NCI-H1930 (cell line): ENCODE measurements at places on chromosomes 11 and 22.

- DNase-seq, result peak; percentile 26
Observed at GRCh38 chr11:133078591-133079404, 453.5 kb downstream of the OPCML start.

DNA sequence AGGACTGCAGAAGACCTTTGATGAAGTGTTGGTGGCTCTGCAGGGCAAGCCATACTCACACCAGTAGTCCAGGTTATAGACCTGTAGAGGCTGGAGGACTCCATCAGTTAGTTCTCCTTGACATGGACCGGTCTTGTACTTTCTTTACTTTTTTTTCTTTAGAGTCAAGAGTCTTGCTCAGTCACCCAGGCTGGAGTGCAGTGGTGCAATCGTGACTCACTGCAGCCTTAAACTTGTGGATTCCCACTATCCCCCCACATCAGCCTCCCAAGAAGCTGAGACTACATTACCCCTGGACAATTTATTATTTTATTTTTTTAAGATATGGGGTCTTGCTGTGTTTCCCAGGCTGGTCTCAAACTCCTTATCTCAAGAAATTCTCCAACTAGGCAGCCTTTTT, 49.6 kb upstream of the E2F8 start:
- no peak for DNase-seq

DNA sequence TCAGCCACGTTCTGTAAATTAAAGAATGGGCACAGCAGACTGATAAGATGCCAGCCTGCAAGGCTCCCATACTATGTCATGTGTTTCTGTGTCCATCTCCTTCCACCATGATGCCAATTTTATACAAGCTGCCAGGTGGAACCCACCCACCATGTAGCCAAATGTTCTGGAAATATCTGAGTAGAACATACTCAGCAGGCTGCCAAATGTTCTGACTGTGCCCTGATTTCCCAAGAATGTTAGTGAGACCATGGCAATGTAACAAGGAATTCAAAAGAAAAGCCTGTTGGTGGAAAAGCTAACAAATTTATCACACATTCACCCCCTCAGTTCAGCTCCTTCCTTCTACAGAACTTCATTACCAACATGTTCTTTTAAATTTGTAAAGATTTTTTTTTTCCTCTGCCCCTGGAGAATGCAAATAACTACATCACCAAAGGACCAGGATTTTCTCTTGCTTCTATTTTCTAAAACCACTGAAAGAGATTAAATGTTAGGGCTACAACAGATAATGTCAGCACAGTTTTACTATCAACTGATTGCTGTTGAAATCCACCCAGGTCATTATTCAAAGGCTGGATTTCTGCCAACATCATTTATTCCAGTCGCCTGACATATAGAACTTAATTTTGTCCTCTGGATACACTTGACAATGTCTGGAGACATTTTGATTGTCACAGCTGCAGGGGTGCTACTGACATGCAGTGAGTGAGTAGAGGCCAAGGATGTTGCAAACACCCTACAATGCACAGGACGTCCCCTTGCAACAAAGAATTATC, 3.1 kb downstream of the DMC1 start:
- DNase-seq, result no peak

GRCh38 chr22:47391169-47392053, 629.0 kb downstream of the TBC1D22A start:
- DNase-seq, result no peak

DNA sequence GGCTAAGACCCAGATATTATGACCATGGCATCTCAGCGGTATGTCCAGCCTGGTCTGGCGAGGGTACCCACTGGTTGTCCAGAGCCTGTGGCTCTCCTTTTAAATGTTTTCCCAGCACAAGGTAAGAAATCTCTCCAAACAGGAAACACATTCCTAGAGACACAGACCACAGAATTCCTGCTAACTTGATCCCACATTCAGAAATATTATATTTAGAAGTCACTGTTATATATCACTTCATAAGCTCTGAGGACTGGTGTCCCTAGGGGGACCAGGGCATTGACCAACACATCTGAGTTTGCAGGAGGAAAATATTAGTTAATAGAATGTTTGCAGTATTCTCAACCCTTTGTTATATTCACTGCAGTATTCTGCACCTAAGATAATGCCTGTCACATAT, 23.1 kb downstream of the TMPRSS13 start:
- no peak for DNase-seq

DNA sequence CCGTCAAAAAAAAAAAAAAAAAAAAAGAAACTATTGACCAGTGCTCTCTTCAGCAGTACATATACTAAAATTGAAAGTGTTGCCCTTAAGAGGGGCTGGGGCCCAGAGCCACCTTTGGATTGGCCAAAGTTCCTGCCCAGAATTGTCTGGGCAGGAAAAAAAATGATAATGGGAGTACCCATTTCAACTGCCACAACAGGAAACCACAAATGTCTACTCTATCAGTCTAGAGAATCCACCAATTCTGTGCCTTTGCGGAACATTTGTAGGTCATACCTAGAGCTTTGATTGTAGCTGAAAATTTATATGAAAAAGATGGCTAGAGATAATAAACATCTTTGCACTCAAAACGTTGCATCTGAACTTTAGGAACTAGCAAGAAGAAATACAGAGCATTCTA, 69.4 kb downstream of the FAM76B start:
- no peak for DNase-seq

GRCh38 chr22:46352276-46352675, 16.8 kb downstream of the TRMU start:
- no peak for DNase-seq

- no peak for DNase-seq
Observed at GRCh38 chr22:23243006-23243573, 62.8 kb downstream of the BCR start.

DNA sequence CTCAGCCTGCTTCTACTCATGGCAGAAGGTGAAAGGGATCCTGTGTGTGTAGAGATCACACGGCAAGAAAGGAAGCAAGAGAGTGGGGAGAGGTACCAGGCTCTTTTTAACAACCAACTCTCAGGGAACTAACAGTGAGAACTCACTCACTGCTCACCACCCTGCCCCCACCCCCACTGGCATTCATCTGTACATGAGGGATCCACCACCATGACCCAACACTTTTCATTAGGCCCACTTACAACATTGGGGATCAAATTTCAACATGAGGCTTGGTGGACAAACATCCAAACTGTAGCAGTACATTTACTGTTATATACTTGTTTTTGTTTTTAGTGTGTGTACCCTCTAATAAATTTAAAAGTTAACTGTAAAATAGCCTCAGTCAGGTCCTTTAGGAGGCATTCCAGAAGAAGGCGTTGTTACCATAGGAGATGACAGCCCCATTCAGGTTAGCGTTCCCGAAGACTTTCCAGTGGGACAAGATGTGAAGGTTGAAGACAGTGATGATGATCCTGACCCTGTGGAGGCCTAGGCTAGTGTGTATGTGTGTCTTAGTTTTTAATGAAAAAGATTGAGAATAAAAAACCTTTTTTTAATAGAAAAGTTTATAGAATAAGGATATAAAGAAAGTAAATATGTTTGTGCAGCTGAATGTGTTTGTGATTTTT, 11.3 kb downstream of the CUL5 start:
- DNase-seq, result no peak
